Lower leg skin (tissue), 4 donors: ENCODE measurements at places on chromosomes 11 and 22. TPM values are rescaled to one million over a fixed set of nuclear protein-coding genes. Genes with fewer than 3 reads are reported as not detected.

KDM4D gene
- total RNA-seq = 1.1 TPM

DNA sequence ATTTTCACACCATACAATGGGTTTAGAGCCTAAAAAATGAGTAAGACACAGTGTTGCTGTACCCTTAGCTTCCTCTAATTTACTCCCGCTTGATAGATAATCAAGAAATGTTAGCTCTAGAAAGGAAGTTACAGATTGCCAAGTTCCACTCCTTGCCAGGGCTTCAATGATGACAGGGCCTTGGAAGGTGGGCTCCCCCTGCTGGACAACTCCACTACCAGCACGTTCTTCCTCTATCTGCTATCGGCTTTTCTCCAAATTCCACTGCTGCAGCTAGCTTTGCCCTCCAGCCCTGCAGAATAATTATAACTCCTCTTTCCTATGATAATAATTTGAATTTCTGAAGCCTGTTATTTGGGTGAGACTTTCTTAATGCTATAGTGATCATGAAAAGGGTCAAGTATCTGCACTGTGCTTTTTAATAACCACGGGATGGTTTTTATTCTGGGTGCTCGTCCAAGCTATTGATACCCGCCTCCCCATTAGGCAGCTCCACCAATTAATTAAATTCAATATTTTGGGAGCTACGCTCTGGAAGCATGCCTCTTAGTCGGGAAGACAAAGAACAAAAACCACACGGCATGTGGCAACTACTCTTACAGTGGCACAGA, 9.0 kb downstream of the SYN3 start:
- DNase-seq = peak; percentile 93

SCARF2 gene
- total RNA-seq = 7.2 TPM

ABCG4 gene
- total RNA-seq = 1.1 TPM

DNA sequence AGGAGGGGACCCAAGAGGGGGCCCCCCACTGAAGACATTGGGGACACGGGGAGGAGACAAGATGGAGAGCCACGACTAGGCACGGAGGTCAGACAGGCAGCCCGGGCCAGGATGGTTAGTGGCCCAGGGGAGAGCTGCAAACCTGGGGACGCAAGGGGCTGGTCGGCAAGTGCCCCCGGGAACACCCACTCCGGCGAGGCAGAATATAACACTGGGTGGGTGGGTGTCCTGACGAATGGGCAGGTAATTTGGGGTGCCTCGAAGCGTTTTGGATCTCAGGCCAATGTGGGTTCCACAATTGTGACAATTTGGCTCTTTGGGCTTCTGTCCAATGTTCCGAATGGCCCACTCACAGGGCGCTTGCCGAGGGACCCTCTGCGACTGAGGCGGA, 9.9 kb downstream of the IGF2 start:
- DNase-seq = no peak

TPH1 gene
- 0.49 TPM for total RNA-seq

DNA sequence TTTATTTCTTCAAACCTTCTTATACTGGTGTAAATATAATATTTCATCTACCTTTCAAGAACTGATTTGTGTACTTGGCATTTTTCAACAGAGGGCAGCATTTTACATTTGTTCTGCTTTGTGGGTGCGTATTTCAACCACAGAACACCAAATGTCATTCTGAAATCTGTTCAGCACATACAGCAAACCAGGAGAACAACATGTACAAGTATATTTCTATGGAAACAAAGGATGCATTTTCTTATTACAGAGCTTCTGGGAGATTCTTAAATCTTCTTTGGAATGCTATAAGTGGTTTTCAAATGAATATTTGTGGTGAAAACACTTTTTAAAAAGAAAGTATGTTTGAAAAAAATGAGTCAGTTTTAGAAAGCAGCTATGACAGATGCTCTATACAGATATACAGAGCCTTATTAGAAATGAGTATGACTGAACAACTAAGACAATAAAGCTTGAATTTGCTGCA, 946.0 kb downstream of the FAM181B start:
- no peak for DNase-seq

MYO18B gene
- total RNA-seq = not detected

DNA sequence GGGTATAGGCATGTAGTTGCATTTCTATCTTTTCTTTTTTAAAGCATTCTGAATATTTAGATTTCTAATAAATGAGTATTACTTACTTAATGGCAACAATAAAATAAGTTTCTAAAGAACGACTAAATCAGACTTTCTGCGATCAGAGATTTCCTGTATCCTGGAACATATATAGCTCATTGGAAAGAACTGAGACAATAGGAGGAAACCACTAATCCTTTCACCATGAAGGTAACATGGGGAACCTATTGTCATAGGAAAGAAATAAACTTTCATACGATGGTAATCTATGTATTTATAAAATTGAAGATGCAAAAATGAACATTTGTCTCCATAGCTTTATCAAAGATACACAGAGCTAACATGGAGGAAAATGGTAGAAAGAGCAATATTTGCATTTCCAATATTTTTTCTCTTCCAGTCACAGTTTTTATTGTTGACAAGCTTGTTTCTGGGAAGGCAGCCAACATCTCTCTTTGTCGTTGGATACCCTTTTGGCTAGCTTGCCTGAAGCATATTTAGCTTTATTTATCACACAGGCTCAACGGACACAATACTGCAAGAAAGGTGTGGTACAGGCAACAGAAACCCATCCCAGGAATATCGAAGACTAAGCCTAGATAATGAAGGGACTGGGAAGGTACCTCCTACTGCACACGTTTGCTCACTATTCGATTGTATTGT, 293.3 kb upstream of the MPPED2 start:
- no peak for DNase-seq

DNA sequence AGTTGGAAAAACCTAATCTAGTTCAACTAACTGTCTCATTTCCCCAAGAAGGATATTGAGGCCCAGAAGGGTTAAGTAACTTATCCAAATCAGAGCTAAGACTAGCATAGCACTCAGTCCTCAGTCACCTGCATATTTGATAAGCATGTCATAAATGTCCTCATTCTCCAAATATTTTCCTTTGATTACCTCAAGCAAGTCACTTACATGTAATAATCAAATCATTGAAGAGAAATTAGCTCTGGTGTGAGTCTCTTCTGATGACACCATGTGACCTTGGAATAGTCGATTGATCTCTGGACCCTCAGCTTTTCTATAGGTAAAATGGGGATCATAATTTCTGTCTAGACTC, 48.8 kb upstream of the PICALM start:
- no peak for DNase-seq

DNA sequence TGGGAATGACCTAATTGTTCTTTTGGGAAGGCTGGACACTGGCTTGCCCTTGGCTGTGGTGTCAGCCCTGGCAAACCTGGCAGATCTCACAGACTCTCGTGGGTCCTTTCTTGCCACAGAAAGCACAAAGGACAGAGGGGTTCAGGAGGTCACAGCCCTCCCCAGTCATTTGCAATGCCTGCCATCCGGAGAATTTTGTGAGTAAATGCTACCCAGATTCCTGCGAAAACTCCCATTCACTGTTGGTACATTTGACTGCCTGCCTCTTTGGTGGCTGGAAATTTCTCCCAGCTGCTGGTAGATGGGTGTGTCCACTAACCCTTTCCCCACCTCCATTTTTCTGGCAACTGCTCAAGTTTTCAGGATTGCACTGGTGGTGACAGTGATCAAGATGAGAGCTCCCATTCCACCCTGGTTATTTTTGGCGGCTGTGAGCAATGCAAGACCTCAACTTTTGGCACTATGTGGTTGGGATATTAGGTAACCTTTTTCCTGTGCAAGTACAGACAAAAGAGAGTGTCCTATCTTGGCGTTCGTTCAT, 155.7 kb downstream of the NAV2 start:
- DNase-seq = peak; percentile 81

ADORA2A gene
- 0.72 TPM for total RNA-seq

- DNase-seq = no peak
Measured at GRCh38 chr11:35190804-35191348, 51.9 kb downstream of the CD44 start.

DNA sequence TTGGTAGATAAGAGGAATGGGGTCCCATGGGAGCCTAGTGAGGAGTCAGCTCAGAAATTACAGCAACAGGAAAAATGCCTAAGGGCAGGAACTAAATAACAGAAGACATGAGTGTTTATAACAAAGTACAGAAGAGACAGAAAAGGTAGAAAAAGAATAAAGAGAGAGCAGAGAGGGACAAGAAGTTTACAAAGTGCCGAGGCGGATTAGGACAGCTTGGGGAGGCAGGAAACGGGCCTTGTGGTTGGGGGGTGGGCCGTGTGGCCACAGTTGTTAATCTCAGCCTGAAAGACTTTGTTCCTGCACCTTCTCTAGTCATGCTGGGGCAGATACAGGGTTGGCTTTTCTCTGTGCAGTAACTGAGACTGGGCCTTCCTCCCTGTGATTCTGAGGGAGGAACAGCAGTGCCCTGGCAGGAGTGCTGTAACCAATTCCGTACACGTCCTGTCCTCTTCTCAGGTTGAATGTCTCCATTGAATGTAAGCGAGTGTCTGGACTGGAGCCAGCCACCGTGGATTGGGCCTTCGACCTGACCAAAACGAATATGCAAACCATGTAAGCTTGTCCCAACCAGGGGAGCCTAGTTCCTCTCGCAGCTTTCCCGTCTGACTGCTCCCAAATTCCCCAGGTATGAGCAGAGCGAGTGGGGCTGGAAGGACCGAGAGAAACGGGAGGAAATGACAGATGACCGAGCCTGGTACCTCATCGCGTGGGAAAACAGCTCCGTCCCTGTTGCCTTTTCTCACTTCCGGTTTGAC, 13.2 kb downstream of the NAA40 start:
- DNase-seq = no peak

GRCh38 chr11:5234381-5234834, at the start of gene HBD:
Gene HBD, minus strand, starts transcription at chr11:5234483. Its CDS starts 50 bp downstream, at chr11:5234433.
- DNase-seq = no peak

- no peak for DNase-seq
Measured at GRCh38 chr11:96307776-96308140, 35.2 kb downstream of the MAML2 start.

DNA sequence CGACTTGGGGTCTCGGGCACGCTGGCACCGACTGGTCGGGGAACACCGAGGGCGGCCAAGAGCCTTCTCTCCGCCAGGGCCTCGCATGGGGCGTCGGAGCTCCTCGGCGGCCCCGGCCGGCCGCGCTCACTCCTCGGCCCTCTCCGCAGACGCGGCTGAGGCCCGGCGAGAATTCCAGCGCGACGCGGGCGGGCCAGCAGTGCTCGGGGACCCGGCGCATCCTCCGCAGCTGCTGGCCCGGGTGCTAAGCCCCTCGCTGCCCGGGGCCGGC, 5.6 kb downstream of the TBX1 start:
- no peak for DNase-seq

GRCh38 chr11:93128574-93128973, 69.2 kb downstream of the SLC36A4 start:
- no peak for DNase-seq

DNA sequence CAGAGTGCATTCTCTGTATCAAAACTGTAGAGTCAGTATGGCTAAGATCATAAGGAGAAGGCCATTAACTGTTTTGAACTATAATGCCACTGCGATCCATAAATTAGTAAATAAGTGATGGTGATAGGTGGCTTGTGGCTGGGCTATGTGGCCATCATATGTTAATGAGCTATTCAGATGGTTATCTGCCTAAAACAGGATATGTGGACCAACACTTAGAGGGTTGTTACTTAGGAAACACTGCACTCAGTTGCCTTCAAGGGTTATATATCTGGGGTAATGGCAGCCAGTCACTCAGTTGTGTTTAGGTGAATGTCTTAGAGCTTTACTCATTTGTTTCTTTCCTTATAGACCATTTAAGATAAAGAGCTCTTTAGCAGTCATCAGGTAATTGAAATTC, 66.0 kb downstream of the PPP2R1B start:
- no peak for DNase-seq

HOATZ gene
- not detected for total RNA-seq

DNA sequence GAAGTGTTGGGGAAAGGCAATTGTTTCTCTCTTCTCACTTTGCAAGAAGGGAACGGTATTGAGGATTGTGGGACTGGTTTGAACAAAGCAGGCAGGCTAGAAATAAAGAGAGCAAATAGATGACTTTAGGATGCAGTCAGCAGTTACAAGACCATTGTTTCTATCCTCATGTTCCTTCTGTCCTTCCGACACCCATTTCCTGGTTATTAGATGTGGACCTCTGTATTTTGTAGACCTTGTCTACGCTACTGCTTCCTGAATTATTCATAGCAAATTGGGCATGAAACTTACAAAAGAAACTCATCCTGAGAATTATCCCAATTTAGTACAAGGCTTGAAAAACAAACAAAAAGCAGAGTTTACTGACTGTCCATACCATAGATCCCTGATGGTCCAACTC, 656.3 kb downstream of the NTM start:
- DNase-seq = no peak

- DNase-seq = no peak
Measured at GRCh38 chr22:25987948-25988347, 181.3 kb upstream of the SEZ6L start.

P2RY6 gene
- 0.81 TPM for total RNA-seq

- no peak for DNase-seq
Measured at GRCh38 chr11:94002226-94002625, 18.9 kb upstream of the HEPHL1 start.

DKK3 gene
- 138 TPM for total RNA-seq

DNA sequence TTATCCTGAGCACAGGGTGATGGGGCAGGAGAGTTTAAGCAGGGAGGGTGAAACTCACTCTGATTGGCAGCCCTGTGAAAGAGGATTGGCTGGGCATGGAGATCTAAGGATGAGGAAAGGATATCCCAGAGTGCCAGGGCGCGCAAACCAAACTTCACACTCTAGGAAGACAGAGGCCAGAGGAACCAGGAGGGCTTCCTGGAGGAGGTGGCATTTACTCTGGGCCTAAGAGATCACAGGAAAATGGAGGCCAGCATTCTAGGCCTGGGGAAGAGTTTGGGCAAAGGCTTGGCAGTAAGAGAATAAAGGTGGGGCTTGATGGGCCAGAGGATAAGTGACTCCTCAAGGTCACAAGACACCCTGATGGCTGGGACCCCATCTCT, 377 bp upstream of the NCF4 start:
- DNase-seq = no peak

GPR83 gene
- total RNA-seq = not detected

- no peak for DNase-seq
Measured at GRCh38 chr11:119417726-119418540, 5.0 kb downstream of the THY1 start.

DNA sequence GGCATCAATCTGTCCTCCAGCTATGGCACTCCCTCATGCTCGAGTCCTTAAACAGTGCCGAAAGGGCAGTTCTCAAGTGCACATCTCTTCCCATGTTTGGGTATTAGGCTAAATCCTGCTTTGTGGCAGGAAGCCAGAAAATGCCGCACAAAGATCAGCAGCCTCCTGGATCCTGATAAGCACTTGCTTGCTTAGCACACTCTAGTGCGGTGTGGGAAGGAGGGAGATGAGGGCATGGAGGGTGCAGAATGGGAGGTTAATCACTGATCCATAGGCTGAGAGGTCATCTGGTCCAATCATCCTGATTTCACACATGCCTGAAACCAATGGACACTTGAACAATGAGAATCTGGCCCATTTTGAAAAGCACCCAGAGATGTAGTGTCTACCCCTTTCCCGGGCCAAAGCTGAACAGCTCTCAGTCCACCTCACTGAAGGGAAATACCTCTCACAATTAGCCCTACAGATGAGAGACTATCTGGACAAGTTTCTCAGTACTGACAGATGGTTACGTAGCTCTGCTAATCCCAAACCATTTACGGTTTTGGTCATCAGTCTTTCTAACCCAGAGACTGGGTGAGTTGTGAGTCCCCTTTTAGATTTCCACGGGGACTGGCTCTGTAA, 29.8 kb upstream of the CHRM4 start:
- no peak for DNase-seq

FAT3 gene
- total RNA-seq = 0.15 TPM

ACTN3 gene
- total RNA-seq = not detected

SESN3 gene
- total RNA-seq = 37.3 TPM
